ENCODE measurements at places on chromosomes 11 and 22.
A peak's percentile ranks its signal among the peaks of the same experiment; 100 is the strongest.

DNA sequence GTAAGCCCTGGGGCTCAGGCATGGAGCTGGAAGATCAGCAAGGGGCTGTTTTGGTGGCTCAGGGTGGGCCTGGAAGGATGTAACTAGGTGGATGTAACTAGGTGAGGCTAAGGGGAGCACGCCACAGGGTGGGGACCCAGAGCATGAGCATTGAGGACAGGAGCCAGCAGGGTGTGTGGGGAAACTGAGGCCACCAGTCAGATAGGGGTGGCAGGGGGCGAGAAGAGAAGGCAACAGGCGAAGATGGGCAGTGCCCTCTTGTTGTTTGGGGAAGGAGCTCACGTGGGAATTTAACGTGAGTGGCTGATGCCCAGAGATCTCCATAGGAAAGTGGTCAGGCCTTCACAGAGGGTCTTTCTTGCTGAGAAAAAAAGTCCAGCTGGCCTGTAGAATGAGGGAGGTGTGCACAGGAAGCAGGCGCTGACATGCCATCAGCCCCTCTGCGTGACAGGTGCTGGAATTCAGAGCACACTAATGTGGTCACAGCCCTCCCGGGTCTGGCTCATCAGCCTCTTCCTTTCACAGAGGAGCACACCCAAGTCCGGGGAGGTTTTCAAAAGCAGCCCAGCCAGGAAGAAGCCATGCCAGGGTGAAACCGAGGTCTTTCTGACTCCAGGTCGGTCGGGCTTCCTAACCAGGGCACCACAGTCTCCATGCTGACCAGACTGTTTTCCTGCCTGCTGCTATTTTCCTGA is 54.6 kb upstream of the PAX6 start:
- no peak for DNase-seq

- DNase-seq: no peak
Measured at GRCh38 chr11:35100013-35100383, 39.0 kb upstream of the CD44 start.

- no peak for DNase-seq
Measured at GRCh38 chr22:24952837-24953383, 394 bp downstream of the KIAA1671 start.

GRCh38 chr11:12199231-12199948 is 89.0 kb downstream of the MICAL2 start:
- DNase-seq: no peak

DNA sequence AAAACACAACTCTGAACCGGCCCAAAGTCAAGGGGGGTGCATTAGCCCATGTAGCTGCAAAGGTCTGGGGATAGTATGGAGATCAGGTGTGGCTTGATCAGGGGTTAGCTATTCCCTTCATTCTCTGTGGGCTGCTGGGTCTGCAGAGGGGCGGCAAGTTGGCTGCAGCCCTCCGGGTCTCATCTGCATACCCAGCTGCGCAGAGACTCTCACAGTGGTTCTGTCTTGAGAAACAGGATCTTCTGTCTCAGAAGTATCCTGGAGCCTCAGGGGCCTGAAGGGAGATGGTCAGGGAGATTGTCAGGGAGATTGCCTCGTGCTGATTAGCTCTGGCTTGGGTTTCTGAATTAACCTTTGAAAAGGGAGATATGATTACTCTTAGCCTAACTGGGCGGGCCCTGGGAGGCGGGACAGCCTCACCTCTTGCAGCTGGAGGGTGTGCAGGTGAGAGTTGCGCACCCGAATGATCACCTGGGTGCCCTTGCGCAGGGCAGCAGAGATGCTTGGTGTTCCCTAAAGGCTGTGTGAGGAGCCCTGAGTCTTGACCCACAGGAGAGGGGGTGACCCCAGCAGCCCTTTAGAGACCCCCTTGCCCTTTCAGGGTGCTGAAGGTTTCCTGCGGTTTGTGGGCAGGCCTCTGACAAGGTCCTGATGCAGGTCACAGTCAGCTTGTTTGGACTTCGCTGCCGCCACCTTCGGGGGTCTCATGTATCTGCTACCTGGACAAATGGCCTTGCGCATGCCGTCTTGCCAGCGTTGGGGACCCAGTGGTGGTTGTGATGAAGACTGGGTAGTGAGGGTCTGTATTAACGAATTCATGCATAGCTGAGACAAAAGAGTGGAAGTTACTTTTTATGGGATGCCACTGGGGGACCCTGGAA is 7.3 kb downstream of the ARHGAP8 start:
- DNase-seq: no peak

- no peak for DNase-seq
Measured at GRCh38 chr11:13869398-13869886, 93.1 kb upstream of the SPON1 start.

DNA sequence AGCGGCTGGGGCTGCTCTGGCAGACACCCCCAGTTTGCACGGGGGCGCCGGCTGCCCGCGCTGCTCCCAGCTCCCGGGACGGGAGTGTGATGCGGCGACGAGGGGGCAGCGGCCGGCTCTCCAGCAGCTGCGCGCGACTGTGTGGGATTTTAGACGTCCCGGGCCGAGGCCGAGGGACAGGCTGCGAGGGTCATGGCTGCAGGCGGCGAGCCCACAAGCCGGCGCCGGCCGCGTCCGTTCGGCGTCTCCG is 159 bp downstream of the FZD4 start:
- no peak for DNase-seq

GRCh38 chr22:49349181-49349835 is 478.4 kb downstream of the BRD1 start:
- no peak for DNase-seq

GRCh38 chr11:10485646-10486045 is 30.6 kb downstream of the AMPD3 start:
- DNase-seq: no peak

GRCh38 chr11:86208572-86208971 is 36.0 kb upstream of the EED start:
- DNase-seq: no peak

- no peak for DNase-seq
Measured at GRCh38 chr11:34359548-34359891, 1.7 kb upstream of the ABTB2 start.

GRCh38 chr11:69500285-69501120 is 19.0 kb downstream of the LINC01488 start:
- DNase-seq: no peak

GRCh38 chr22:34847072-34847471 is 218.9 kb upstream of the ISX start:
- no peak for DNase-seq

DNA sequence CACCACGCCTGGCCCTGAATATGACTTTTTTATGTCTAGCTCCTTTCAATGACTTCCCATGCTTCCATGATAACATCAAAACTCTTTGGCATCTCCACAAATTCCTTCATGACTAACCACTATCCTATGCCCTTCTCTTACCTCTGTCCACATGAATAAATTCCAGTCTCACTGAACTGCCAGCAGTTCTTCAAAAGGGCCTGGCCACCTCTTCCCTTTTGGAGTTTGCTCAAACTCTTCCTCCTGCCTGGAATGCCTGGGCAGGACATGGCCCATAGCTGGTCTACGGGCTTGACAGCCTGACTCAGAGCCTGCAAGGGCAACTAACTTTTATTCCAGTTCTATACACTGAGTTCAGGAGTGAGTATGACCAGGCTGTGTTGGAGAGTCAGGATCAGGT is 41.8 kb upstream of the ZBTB16 start:
- DNase-seq: peak; percentile 16

DNA sequence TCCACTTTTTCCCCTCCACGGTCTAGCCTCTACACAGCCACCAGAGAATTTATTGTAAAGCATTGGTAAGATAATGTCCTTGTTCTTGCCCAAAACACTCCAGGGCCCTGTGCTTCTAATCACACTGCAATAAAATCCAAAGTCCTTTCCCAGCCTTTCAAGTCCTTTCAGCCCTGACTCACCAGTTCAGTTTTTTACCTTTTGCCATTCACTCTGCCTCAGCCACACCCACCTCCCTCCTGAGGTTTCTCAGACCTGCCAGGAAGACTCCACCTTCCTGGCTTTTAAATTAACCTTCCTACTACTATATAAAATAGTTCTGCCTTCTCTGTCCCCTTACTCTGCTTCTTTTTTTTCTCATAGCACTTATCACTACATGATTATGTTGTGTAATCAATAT is 91.0 kb upstream of the ARHGAP32 start:
- no peak for DNase-seq

GRCh38 chr11:61967924-61968757 is 707 bp upstream of the FTH1 start:
- peak; percentile 15 for DNase-seq

DNA sequence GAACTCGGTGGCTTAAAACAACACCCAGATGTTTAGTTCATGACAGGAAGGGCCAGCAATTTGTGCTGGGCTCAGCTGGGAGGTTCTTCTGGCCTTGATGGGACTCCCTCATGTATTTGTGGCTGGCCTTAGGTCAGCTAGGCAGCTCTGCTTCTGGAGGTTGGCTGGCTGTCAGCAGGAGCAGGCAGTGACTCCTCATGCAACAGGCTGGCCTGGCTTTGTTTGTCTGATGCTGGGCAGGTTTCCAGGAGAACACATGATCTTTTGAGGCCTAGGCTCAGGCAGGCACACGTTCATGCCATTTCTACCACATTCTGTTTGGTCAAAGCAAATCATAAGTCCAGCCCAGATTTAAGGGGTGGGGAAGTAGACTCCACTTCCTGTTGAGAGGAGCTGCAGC is 571.2 kb downstream of the TBC1D22A start:
- no peak for DNase-seq

DNA sequence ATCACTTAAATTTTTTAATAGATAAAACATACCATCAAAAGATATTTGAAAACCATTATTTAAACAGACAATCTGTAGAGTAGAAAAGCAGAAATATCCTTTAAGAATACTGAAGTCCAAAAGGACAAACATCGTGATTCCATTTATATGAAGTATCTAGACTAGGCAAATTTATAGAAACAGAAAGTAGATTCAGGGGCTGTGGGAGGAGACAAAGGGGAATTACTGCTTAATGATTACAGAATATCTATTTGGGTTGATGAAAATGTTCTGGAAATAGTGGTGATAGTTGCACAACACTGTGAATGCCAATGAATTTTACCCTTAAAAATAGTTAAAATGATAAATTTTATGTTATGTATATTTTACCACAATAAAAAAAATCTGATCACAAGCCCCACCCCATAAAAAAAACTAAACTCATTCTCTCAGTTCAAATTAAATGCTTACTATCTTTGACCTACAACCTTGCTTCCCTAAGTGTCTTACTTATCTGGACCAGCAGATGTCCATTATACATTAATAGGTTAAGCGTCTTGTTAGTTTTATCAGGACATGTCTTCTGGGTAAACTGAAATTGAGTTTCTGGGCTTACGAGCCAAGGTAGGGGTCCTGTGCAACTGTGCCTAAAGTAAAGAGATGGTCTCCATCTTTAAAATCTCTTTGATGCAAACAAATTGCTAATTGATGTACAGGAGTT is 86.3 kb downstream of the FCHSD2 start:
- DNase-seq: no peak

GRCh38 chr11:123434262-123434661 is 4.2 kb downstream of the GRAMD1B start:
- peak; percentile 38 for DNase-seq

GRCh38 chr22:38042488-38042790 is 14.8 kb upstream of the PICK1 start:
- no peak for DNase-seq

DNA sequence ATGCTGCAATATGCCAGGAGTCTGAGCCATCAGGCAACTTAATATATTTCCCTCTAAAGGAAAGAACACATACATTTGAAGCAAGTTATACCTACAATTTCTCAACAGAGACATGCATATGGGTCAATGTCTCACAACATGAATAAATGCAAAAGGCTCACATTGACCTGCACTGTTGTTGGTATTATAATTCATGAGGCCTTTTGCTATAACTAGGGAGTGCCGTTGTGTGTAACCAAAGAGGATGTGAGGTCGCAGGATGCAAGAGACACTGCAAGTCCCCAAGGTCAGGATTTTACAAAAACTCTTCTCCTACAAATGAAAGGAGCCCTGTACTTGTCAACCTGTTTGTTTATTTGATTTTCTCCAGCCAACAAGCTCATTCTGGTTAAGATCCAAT is 250.5 kb downstream of the LARGE1 start:
- no peak for DNase-seq

DNA sequence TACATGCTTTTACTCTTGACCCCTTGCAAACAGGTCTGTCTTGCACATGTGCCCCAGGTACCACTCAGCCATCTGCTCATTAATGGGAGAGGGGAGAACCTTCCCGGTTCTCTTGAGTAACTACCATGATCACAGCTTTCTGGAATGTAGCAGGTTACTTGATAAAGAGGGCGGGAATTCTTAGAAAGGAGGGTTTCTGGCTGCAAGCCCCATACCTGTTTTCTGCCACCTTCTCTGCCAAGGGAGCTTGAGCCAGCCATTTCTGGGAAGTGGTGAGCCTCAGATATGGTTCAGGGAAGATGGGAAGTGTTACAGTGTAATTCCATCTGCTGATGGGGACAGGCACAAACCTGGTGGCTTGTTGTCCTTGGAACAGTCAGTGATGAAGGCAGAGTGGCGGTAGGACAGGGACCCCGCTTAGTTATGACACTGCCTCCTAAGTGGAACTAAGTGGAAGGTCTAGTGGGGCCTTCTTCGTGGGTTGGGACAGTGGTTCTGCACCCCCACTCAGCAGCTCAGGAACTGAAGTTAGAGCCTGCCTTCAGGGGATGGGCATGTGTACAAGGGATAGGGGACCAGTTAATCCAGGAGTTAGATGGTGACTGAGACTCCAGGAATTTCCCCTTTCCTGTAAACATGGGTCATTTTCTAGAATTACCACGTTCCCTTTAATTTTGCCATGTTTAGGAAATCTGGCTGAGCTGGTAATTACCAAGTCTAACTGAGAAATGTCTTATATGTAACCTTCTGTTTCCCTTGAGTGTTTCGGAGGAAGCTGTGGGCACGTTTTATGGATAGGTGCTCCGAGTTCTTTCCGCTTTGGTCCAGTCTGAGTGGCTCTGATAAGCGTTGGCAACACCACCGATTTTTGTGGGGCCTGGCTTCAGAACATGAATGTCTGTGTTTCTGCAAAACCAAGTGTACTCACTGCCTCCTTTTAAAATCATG is 35.3 kb downstream of the BCR start:
- peak; percentile 63 for DNase-seq

- DNase-seq: no peak
Measured at GRCh38 chr11:84626256-84626655, 1000.9 kb downstream of the DLG2 start.

- no peak for DNase-seq
Measured at GRCh38 chr22:42399315-42400271, 32.6 kb downstream of the NFAM1 start.

GRCh38 chr11:111541254-111542061 is 938 bp downstream of the LAYN start:
- peak; percentile 46 for DNase-seq

- DNase-seq: no peak
Measured at GRCh38 chr11:12229450-12230229, 119.2 kb downstream of the MICAL2 start.

DNA sequence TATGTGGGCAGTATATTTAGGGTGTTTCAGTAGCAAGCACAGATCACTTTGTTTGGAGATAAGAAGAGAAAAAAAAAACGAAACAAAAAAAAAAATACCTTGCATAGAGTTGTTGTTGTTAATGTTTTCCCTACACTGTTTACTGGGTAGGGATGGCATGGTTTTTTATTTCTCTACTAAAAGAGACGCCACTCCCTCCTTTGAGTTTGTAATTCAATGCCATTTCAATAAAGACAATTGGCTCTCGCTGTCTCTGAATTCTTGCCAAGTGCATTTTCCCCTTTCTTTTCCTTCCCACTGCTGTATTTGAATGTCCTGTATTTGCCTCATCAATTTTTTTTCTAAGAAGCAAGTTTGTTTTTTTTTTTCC is 213.9 kb upstream of the UBASH3B start:
- DNase-seq: no peak

GRCh38 chr11:829176-829846 is 1.6 kb downstream of the CRACR2B start:
- no peak for DNase-seq

- no peak for DNase-seq
Measured at GRCh38 chr11:69938206-69938605, 119.0 kb upstream of the FGF3 start.

- no peak for DNase-seq
Measured at GRCh38 chr11:118051611-118052461, 25.0 kb upstream of the TMPRSS4 start.
